Activated T-cell treated with anti-CD3 and anti-CD28 coated beads, Interleukin-2, amount 50 U/mL, for 48 hours (primary cell): ENCODE measurements at places on chromosomes 1 and 21.
A peak's percentile ranks its signal among the peaks of the same experiment; 100 is the strongest.

DNA sequence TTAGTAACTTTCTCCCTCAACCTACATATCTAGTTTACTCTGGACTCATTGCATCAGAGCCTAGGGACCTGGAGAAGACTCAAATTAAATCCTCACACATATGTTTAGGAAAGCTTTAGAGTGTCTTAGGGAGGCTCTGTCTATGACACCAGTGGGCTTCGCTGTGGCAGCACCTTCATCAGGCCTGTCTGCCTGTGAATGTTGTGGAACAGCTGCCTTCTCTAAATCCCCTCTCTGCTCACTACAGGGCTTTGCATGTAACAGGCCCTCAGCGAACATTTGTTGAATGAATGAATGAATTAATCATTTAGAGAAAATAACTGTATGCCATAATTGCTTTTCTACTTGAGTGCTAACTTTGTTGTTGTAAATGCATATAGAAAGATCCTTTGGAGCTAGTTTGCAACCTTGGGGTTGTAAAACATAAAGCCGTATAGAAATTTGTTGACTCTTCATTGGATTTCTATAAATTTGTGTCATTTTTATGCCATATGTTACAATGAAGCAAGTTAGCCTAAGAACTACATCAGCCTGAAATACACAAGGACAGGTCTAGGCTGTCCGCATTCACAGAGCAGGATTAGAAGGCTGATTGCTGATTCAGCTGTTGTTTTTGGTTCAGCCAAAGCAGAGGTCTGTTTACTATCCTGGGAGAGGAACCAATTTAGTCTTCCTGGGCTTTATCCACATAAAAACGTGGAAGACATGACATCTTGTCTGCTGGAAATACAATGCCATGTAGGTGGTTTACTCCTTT is 238.0 kb downstream of the ASTN1 start:
- DNase-seq = no peak

DNA sequence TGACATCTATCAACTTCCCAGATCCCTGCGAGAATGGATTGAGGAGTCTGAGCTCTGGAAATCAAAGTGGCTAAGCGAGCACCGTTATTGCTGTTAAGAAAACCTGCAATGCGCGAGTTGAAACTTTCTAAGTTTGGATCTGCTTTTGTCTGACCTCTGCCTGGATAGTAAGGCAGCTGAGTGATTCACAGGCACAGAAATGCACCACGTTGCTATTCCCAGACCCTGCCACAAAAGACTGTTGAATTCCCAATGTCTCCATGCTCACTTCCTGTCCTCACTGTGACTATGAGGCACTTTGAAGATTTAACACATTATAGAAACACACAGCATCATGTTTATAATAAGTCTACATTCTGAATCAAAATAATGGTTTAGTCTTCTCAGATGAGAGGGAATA is 27.1 kb upstream of the CNIH3 start:
- DNase-seq = no peak

- no peak for DNase-seq
Observed at GRCh38 chr1:54300401-54300800, 100.4 kb downstream of the MRPL37 start.

GRCh38 chr1:227396539-227397353 is 78.5 kb upstream of the CDC42BPA start:
- DNase-seq = no peak

GRCh38 chr1:85406081-85406480 is 58.9 kb downstream of the DDAH1 start:
- DNase-seq = no peak

- no peak for DNase-seq
Observed at GRCh38 chr1:190908246-190908645, 430.6 kb upstream of the BRINP3 start.

- DNase-seq = no peak
Observed at GRCh38 chr1:154334079-154335024, 9.0 kb downstream of the ATP8B2 start.

DNA sequence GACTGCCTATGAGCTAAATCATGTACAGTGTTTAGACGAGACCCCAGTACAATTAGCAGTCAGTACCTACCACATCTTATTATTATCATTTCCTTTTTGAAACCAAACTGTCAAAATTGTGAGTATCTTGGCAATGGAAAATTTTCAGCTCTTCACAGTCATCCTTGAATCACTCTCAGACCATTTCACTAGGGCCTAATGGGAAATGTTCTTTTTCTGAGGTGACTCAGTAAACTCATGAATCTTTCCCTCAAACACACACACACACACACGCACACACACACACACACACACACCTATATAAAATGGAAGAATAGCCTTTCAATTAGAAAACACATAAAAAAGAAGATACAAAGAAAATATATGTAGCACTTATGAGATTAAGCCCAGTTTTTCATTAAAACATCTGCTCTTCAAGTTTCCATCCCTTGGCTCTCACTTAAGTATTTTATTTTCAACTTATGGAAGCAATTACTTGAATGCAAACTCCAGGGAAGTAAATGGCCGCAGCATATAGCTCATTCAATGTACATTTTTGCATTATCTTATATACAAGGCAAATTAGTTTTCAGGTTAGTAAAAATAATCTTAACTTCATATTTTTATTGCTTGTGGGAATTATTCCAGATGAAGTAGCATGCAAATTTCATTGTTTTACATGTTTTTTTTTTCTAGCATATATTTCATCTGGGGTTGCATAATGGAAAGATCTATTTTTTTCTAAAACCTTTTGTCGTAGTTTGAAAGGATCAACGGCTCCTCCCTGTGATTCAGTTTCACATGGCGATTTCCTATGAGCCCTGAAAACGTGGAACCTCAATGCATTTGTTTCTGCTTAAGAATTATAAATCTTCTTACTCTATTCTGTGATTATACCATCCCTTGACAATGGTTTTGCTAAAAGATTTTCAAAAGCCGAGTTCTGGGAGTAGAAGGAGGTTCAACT is 46.3 kb upstream of the TMPRSS15 start:
- DNase-seq = no peak

- no peak for DNase-seq
Observed at GRCh38 chr1:203095061-203095690, 9.4 kb upstream of the MYOG start.

- DNase-seq = no peak
Observed at GRCh38 chr1:19819701-19820100, 4.6 kb upstream of the RNF186 start.

GRCh38 chr1:185044387-185044786 is 971 bp upstream of the RNF2 start:
- no peak for DNase-seq

GRCh38 chr1:66439031-66439740 is 94.8 kb upstream of the SGIP1 start:
- no peak for DNase-seq

- DNase-seq = no peak
Observed at GRCh38 chr1:4422504-4423289, 231.7 kb upstream of the AJAP1 start.

GRCh38 chr1:236608930-236609726 is 4.8 kb upstream of the HEATR1 start:
- DNase-seq = peak; percentile 36
